Spinal cord (tissue), 10 donors: ENCODE measurements at places on chromosomes 3 and 15.

DNA sequence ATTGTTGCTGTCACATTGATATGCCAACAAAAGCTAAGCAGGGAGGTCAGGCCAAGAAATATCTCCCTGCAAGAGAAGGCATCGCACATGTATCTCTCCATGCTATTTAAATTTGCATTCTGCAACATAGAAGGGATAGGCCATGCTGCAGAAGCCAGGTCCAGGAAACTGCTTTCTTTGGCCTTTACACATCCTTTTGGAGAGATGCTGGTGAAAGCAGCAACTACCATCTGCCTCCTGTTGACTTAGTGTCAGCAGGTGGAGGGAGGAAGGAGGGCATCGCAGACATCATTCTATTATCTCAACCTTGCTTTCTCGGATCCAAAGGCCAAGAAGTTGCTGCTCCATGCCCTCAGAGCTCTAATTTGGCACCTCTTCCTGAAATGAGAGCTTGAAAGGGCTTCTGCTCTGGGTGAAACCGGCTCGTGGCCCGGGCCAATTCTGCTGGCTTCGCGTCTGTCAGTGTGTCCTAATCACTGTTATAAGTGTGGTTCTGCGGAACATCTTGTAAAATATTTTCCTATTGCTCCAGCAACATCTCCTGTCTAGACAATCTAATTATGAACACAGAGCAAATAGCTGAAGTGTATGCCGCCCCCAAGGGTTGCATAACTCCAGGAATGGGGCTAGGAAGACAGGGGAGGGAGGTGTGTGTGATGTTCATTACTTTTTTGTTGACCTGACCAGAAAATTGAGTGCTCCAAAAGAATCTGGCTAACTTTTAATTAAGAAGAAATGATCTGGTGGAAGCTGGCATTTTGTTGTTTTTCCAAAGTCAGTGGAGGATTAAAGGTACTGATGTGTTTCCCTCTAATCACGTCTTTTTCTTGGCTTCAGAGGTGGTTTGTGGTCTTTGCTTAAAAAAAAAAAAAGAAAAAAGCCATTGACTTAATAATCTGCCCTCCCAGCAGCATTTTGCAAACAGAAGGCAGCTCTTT lies 89.1 kb downstream of the TPRG1 start:
- DNase-seq, result no peak

DNA sequence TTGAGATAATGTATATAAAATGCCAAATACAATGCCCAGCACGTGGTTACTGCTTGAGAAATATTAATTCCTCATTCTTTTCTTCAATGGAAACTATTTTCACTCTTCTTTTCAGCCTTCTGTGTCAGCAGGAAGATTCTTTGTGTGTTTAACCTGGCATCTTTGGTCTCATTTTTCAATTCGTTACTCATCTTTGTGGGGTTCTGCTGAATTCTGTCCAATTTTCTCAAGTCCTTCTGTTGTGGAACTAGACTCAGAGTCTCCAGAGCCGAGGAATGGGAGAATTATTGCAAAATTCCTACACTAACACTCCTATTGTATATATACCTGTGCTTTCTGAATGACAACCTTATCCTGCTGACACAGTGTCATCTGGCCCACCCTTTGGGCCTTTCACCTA lies 96.8 kb upstream of the RGMA start:
- no peak for DNase-seq

DNA sequence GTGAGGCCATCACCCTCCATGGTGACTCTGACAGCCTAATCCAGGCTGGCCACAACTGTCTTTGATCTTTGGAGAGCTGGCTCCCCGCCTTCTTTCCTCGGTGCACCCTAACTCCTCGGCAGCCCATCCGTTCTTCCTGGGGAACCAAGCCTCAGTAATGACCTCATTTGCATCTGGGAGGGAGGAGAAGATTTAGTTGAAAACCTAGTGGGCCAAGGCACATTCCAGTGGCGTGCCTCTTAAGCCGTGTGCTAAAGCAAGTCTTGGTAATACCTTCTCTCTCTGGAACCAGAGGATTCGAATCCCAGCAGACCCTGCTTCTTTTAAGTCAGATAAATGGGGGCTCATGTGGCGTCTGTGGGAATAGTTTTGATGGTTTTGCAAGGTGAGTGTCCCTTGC lies 233.1 kb downstream of the EBLN2 start:
- DNase-seq, result no peak

DNA sequence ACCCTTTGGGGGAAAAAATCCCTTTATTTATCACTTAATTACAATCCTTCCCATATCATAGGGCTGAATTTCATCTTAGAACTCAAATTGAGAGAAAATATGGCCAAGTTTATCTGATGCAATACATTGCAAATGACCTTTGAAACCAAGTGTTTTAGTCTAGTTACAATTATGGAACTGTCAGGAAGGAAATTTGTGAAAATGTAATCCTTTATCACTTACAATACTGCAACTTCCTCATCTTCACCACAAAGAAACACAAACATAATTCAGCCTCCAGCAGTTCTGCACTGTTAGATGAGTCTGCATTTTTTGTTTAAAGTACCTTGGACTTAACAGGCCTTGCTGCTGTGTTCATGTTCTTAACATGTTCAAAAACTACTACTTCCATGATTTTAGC lies 4.6 kb downstream of the CCPG1 start:
- DNase-seq, result no peak

DNA sequence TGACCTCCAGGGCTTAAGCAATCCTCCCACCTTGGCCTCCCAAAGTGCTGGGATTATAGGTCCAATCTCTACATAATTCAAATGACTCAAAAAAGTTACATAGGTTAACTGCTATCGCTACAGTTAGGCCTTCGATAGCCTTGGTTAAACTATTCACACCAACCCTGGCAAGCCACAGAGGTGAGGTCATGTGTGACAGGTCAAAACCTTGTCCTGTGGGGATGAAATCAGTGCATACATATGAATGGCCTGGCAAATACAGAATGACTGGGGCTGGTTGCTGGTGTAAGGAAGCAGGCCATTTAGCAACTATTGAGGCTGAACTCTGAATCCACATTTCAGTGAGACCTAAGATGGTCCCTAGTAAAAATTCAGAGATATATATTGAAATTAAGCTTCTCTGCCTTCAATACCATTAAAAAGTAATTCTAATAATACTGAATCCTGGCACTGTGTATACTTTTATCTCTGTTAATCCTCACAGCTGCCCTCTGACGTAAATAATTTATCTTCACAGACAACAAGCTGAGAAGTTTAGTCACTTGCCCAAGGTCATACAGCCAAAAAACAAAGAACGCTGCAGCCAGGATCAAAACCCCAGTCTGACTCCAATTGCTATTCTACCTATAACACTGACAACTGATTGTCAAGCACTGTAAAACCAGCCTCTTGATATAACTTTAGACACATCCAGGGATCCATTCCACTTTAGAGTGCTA lies 35.3 kb downstream of the MKRN2 start:
- no peak for DNase-seq

DNA sequence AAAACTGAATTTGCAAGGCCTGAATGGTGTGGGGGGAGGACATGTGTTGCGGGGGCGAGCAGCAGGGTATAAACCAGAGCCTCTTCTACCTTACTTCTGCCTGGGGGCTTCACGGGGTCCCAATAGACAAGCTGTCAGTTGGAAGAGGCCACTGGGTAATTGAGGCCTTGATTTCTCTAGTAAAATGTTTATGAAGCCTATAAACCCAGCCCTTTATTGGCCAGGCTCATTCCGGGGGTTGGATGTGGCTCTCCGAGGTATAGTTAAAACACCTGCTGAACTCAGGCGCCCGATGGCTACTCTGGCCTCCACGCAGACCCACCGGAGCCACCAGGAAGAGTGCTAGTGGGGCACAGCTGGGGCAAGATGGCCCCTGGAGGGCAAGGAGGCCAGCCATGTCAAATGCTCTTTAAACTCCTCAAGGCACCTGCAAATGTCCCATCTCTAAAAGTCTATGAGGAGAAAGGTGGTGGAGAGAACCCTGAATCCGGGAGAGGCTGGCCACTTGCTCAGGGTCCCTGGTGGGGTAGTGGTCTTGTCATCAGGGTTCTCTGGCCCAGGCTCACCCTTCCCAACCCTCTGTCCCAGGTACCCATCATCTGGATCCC lies 34.3 kb downstream of the IGDCC3 start:
- no peak for DNase-seq

DNA sequence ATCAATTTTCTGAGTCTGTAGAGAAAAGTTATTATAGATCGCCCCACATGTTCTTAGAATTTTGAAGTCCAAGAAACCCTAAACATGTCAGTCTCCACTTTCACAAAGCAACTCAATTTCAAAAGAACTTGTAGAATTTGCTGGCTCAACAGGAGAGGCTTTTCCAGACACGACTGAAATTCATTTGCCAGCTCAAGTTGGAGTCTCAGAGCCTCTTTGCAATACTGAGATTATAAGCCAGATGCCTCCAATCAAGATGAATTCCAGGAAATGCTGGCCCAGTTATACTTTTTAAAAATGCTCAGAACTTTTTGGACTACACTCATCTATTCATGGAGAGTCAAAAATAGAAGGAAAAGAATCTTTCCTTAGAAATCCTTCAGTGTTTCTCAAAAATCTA lies 56.9 kb upstream of the NLGN1 start:
- DNase-seq, result no peak

GRCh38 chr3:149706905-149707304 lies 45.4 kb downstream of the COMMD2 start:
- DNase-seq, result peak; percentile 85

DNA sequence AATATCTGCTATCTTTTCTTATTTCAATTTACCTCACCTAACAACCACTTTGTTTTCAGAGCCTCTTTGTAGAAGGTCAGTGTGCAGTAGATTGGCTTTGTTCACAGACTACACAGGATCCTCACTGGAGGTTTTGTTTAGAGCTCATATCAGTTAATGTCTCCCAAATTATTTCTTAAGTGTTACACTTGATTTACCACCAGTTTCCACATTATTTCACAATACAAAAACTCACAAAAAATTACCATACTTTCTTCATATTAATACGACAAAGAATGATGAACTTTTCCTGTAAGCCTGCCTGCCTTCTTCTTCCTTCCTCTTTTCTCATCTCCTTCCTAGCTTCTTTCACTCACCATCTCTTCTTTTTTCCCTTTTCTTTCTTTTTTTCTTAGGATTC lies 133.3 kb downstream of the ALCAM start:
- DNase-seq, result no peak

GRCh38 chr3:197957790-197958133 lies 2.3 kb upstream of the LMLN start:
- no peak for DNase-seq

GRCh38 chr3:127546970-127547733 lies 43.4 kb downstream of the TPRA1 start:
- DNase-seq, result no peak

GRCh38 chr3:197124713-197125112 lies 95.1 kb upstream of the MELTF start:
- no peak for DNase-seq

DNA sequence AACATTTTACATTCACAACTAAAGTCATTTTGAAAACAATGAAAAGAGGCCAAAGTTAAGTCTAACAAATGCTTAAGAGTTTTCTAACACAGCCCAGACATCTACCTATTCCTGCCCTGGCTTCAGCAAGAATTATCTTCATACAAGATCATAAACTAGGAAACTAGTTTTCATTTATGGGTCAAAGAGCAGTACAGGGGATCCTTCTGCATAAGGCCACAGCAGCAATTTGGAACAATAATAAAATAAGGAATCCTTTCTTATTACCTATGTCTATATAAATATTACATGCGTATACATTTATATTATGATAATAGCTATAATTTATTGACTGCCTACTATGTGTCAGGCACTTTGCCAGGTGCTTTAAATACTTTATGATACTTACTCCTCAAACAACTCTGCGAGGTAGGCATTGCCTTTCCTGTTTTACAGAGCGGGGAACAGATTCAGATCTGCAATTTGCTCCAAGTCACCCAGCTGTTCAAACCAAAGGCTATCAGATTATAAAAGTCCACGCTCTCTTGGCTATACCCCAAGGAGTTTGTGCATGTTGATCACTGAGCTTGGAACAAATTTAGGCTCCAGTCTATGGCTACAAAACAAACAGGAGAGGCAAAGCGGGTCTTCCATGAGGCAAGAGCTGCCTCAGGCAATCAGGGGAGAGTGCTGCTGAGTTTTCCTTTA lies 196.4 kb downstream of the RORA start:
- DNase-seq, result no peak

DNA sequence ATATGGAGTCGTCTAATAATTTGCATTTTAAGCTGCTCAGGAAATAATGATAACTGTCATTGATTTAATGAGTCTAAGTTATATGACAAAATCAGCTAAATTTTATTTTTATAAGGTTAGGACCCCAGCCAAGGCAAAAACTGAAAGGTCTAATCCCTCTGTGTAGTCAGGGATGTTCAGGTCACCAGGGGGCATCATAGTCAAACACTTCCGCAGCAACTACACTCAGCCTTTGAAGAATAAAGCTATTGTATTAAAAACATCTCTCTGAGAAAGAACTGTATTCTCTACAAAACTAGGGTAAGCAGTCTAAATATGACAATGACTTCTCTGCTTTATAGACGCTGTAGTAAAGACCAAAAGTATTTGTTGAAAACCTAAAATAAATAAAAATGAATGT lies 15.0 kb downstream of the INTS14 start:
- no peak for DNase-seq

GRCh38 chr3:117990627-117991026 lies 1044.0 kb downstream of the IGSF11 start:
- no peak for DNase-seq

DNA sequence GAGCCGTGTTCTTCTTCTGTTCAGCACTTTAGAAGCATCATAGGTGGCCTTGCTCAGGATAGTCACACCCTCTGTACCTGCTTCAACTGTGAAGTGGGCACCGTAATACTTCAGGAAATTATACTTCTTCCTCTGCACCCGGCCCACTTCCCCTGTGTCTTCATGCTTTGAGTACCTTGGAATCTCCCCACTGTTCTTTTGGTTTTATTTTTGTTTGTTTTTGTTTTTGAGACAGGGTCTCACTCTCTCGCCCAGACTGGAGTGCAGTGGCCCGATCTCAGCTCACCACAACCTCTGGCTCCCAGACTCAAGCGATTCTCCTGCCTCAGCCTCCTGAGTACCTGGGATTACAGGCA lies 1.7 kb downstream of the P2RY14 start:
- no peak for DNase-seq

DNA sequence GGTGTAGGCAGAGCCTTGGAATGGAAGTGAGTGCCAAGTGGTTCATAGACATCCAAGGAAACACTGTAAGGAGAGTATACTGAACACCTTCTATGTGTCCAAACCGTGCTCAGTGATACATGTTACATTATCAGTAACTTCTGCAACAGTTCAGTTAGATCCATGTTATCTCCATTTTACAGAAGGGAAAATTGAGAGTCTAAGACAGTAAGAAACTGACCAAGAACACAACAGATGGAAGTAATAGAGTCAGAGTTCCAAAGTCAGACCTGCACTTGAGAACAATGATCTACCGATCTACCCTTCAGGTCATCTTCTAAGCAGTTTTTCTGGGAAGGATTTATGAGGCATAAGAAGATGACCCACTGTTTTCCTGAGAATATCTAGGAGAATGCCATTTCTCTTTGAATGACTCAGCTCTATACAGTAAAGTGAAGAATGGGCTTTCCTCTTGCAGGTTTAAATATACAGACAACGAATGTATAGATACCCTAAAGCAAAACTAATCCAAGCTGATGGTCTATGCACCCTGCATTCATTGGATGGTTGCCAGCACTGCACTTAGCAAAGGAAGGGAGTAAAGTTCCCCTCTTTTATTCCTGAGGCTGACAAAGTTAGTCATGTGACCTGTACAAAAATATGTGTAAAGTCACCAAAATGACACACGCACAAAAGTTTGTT lies 604.1 kb upstream of the MDFIC2 start:
- DNase-seq, result no peak

- DNase-seq, result no peak
These were observed 61.2 kb downstream of the THBS1 start for GRCh38 chr15:39642011-39642640.
